Stimulated activated CD8-positive, alpha-beta memory T cell treated with anti-CD3 and anti-CD28 coated beads, Interleukin-7, amount 100 ng/mL, for 1 hour (primary cell): ENCODE measurements at places on chromosomes 11 and 22.

- DNase-seq, result no peak
Measured at GRCh38 chr11:120746836-120747609, 235.5 kb downstream of the GRIK4 start.

- DNase-seq, result no peak
Measured at GRCh38 chr11:68470304-68470811, 9.8 kb downstream of the PPP6R3 start.

DNA sequence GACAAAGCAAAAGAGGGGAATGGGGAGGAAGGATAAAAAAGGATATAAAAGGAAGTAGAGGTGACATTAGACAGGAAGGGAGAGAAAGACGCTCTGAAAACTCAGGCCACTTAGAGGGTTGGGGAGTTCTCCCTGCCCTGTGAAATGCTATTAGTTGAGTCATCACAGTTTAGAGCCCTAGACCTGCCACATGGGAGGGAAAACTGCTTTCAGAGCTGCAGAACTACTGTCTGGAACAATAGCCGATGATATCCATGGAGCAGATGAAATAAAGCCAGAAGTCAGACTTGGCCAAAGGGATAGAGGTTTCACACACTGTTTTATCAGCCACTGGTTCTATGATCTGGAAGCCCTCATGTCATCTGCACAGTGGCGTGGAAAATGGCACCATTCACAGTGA is 157.9 kb downstream of the NCAM1 start:
- no peak for DNase-seq

- DNase-seq, result no peak
Measured at GRCh38 chr22:32996702-32997101, 61.5 kb downstream of the SYN3 start.

DNA sequence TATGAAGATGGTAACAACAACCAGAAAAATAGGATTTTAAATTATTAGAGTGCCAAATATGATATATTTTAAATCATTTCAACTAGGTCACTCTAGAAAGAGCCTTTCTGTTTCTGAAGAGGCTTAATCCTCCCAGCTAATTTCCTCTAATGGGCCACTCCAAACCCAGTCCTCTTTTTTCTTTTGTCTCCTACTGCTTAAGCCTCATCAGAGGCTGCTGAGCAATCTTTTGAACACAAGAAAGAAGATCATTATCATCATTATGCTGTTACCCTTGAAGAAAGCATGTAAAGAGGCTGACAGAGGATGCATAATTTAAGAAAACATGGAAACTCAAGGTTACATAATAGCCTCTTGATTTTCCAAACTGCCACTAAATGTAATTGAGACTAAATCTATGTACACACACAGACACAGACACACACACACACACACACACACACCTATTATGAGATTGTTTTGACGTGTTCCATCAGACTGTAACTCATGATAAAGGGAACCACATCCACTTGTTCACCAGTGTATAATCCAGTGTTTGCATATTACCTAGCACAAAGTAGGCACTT is 519.6 kb downstream of the METTL15 start:
- no peak for DNase-seq

DNA sequence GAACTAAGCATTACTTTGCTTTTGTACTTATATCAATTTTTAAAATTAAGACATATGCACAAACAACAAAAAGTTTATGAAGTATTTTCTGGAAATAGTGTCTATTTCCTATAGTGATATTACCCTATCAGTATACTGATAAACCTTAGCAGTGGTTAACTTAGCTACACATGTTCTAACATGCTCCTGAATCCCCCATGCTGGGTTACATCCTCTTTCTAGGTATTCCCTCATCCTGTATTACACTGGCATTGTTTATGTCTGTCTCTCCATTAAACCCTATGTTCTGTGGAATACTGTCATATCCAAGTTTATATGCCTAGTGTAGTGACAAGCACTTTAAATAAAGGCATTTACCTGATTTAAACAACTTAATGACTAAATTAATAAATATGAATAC is 1.8 kb upstream of the FAR1 start:
- no peak for DNase-seq

- DNase-seq, result no peak
Measured at GRCh38 chr11:39661890-39662289, 1797.6 kb downstream of the LRRC4C start.

DNA sequence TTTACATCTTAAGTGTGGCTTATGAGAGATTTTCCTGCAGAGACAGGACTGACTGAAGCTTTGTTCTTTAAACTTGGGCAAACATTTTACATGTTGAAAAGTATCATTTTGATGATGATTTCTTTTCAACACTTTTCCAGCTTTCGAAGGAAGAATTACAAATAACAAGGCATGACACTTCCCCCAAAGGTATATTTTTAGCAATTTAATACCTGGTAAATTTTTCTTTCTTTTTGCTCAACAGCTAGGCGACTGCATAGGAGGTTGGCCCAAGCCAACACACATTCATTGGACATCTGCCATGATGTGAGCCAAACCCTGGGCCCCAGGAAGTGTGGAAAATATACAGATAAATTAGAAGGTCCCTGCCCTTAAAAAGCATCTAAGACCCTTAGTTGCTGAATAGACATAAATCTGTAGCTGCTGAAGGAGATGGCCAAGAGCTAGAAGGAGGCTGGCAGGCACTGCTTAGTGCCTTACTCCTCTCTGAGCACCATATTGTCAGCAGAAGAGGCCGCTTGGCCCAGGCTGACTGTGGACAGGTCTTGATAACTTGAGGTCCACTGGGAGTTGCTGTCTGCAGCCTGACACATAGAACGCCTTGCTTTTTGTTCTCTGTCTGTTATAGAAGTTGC is 53.3 kb upstream of the CD44 start:
- DNase-seq, result no peak

DNA sequence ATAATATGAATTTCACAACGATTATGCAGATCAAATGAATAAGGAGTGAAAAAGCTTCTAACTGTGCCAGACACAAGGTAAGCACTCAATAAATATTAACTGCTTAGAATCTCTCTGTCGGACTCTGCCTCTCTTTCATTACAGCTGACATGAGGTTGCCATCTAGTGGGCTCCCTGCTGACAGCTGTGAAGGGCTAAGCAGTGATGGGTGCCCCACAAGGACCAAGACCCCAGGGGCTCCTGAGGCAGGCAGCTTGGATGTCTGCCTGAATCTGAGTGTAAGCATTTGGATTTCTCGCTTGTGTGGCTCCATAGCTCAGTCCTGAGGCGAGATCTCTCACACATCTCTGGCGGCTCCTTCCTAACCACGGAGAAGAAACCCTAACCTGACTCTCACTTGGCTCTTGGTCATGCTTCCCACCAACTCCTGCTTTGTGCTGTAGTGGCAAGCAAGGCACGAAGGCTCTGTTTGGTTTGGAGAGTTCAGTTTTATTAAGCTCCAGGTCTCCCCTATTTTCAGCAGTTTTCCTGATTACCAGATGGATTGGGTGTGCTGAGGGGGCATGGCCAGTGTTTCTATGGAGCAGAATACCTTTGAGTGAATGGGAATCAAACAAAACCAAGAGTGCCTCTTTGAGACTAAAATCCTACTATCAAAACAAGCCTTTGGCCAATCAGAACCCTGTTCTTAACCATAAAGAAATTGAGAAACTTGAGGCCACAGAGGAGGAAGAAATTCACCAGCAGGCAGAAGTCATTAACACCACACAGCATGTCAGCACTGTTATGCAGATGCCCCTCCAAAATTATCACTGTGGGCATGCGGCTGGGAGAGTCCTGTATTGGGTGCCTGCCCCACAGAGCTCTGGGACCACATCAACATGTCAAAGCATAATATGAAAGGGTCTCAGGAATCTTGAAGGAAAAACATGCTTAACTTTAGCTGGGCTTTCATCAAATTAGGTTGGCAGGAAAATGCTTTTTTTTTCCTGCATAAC is 152.8 kb upstream of the NTM start:
- DNase-seq, result no peak

GRCh38 chr22:41732096-41732772 is 32.9 kb downstream of the MEI1 start:
- DNase-seq, result no peak

GRCh38 chr11:107676336-107677057 is 35.4 kb downstream of the SLN start:
- no peak for DNase-seq

DNA sequence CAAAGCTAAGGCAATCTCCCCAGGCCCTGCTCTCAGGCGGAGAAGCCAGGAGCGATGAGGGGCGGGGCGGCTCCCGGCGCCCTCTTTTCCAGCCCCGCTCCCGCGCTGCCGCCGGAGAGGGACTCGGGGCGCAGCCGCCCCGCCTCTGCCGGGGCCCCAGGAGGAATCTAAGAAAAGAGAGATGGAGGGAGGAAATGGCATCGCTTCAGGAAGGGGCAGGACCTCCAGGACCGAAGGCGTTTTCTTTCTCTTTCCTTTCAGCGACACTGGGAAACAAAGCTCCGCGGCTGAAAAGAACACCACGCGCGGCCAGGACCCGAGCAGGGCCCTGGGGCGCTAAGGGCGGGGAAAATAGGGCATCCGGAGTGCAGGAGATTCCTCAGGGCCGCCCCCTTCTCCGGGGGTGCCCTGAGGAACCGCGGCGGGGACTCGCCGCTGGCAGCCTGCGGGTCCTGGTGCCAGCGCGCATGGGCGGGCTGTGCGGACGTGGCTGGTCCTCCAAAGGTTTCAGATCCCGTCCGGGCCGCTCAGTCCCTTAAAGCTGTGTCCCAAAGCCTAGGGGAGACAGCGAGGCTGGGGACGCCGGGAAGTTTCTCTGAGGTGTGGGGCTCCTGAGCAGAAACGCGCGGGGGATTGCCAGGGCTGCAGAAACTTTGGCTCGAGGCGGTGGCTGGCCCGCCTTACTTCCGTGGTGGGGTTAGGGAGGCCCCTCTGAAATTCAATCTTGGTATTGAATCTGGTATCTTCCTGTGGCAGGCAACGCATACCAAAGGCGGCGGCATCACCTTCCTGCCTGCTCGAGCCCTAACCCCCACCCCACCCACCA is 2.8 kb upstream of the BSX start:
- no peak for DNase-seq

DNA sequence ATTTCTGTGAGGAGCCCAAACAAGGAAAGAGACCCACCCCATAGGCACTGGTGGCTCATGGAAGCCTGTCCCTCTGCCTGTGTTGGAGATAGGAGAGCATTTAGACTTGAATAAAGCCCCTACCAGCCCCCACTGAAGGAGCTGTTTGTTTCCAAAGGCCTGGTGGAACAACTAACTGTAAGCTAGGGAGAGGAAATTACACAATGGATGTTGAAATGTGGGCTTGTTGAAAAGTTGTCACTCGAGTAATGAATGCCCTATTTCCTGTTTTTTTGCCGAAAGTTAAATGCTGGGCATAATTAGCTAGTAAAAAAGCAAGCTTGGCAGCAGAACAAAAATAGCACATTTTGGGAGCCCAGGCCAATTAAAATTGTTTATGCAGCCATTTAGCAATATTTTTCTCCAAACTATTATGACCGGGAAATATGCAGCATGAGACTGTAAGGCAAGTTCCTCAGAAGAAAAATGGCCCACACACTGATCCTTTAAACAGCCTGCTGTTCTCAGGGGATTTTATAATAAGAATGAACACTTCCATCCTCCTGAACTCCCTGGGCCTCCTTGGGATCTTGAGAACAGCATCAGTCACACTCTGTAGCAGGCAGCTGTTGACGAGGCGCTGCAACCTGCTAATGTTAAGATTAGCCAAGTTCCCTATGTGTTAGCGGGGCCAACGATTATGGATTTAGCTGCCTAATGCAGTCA is 38.6 kb upstream of the LMO2 start:
- DNase-seq, result no peak

DNA sequence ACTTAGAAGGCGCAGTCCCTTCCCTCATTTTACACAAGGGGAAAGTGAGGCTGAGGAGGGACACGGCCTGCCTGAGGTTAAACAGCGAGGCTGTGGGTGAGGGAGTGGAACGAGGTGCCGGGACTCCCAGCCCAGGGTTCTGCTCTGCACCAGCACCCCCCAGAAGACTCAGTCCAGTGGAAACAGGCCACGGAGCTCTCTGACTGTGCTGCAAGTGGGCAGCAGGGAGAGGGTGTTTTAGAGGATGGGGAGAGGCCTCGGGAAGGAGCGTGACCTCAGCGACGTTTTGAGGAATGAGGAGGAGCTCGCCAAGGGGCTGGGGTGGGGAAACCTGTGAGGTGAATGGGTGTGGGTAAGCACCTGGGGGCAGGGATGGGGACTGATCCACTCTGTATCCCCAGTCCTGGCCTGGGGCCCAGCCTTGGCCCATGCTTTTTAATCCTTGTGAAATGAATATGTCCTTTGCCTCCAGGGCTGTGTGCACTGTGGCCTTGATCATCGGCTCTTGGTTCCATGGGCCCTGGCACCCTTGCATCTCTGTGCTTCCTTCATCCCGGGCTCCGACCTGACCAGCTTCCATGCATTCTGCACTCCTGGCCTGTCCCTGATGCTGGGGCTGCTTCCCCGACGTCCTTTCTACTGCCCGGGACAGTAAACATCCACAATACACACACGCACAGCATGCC is 44.2 kb downstream of the SHISAL1 start:
- DNase-seq, result no peak

- no peak for DNase-seq
Measured at GRCh38 chr22:27106985-27107384, 449.6 kb downstream of the MIAT start.

DNA sequence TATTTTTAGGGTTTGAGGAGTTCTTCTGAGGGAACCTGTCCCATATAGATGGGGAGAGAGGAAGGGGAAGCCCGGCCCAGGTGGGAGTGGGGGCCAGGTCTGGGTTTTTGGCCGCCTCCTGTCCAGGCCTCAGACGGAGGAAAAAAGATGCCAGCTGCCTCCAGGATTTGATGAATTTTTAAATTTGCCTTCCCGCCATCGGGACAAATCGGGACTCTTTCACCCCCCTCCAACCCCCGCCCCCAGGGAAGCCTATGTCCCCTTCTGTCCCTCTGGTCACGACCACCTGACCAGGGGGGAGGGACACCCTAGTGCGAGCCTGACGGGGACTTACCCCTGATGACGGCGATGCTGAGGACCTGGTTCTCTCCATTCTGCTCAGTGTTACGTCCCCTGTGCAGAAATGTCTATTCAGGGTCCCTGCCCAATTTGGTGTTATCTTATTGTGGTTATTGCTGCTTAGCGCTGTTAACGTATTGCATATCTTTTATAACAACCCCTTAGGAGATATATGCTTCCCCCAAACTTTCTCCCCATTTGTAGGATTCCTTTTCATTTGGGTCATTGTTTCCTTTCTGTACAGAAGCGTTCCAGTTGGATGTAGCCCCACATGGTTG is 115.9 kb upstream of the GRK3 start:
- DNase-seq, result no peak

DNA sequence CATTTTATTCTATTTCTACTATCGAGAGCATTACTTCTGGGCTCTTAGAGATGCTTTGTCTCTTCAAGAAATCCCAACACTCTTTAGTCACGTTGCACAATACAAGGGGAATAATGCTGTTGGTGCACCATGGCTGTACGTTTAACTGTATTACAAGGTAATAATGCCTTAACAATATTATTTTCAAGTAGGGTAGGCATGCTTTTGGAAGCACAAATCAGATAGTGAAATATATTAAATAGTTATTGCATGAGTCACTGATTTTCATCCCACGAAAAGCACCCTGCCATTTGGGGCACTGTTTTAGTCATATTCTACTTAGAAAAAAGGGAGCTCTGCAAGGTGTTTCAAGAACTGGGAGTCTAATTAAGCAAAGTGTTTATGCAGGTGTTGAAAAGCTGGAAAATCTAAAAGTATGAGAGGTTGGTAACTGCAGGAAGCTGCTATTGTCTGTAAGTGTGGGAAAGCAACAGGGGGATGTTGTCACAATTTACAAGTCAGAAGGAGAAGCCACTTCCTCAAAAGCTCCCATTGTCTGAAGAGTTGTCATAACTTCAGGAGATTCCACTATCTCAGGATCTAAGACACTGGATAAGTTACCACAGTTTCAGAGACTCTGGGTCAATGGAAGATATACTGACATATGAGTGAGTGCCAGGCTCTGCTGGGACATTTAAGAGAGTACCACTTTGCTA is 218.2 kb downstream of the JRKL start:
- DNase-seq, result no peak
